Right forelimb (tissue), 1 donor: ENCODE measurements at places on chromosomes 7 and 10.

DNA sequence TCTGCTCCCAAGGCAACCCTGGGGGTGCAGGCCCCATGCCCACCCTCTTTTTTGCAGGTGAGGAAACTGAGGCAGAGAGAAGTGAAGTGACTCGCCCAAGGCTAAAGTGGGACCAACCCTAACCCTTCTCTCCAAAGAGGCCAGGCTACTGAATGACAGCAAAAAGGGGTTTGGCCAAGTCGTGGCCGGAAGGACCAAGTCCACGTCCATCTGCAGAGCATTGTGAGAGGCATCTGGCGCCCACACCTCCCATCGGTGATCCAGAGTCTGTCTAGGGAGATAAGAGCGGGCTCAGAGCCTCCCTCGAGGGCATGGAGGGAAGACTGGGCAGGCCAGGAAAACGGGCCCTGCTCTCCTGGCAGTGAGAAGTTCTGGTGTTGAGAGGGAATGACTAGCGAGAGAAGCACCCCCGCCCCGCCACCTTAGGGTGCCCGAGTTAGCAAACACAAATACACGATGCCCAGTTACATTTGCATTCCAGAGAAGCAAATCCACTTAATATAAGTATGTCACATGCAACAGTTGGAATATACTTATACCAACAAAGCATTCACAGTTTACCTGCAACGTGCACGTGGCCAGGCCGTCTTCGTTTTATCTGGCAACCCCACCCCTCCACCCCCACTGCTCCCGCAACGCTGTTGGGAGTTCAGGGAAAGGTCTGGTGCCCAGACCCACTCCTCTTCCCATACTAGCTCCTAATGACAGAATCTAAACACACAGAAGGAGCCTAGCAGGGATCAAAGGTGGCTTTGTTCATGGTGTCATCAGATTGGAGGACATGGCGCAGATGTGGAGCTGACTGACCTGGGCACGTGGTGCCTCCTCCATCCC lies 124.9 kb downstream of the OAT start:
- DNase-seq, result no peak

DNA sequence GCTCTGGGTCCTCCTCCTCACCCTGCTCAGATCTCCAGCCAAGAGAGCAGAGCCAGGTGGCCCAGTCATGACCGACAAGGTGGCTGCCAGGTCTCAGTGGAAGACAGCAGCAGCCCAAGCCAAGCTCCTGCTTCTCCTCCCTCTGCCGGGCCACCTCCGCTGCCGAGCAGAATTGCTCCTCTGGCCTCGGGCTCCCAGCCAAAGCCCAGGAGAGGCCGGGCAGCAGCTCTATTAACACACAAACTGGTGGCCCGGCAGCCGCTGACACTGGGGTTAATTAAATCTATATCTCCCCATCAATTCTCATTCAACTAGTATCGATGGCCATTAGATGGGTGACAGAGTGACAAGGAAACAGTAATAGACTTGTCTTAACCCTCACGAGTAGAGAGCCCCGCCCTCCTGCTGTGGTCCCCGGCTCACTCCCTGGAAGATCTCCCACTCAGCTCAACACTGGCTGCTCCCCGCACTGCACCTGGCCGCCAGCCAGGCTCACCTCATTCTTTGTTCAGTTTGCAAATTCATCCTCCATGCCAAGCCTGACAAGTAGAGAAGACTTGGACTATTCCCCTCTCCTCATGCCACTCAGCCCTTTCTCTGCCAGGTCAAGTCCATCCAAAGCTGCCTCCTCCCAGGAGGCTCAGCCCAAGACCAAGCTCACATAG lies 74.1 kb upstream of the UNC5B start:
- no peak for DNase-seq

- DNase-seq, result no peak
Observed at GRCh38 chr10:78559661-78560340, 509.0 kb upstream of the ZMIZ1 start.

DNA sequence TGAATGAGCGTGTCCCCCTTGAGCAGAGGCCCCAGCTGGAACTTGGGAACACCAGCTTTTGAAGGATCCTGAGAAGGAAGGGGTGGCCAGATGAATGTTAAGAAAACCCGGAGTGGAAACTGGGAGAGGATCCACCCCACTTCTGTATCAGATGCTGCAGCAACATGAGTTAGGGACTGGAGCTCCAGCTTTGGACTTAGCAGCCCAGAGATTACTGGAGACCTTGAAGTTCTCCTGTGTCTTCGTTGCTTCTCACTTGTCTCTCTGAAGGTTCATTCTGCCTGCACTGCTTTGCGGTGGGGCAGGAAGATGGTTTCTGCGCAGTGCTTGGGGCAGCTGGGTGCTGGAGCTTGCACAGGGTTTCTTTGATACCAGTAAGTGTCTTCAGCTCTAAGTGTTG lies 9.3 kb downstream of the TMEM248 start:
- DNase-seq, result no peak

GRCh38 chr7:101308245-101309085 lies 13.1 kb downstream of the IFT22 start:
- DNase-seq, result peak; percentile 52

DNA sequence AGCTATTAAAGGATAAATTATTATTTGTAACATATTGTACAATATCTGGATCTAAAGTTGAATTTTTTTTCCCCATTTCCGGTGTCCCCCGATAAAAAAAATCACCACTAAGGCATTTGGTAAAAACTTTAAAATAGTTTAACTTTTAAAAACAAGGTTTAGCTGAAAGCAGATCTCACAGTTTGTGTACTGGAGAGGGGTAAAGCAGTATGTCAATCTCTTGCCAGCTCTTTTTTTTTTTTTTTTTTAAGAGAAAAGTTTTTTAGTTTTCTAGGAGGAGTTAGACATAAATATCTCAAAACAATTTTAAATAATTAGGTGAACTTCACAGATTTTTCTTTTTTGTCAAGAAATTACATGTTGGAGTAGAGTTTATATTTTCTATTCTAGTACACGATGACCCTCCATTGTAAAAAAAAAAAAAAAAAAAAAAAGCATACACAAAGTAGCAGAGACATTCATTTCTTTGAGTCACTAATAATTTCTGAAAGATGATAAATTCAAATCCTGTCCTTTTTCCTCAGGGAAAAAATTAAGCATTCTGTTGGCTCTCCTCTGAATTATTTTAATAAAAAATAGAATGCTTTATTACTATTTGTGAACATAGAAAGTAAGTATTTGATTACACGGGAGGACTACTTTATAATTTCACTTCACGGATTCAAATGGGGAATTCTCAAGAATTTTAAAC lies 1.9 kb upstream of the HBP1 start:
- DNase-seq, result no peak

GRCh38 chr7:7556852-7557251 lies 9.8 kb upstream of the MIOS start:
- DNase-seq, result no peak

- DNase-seq, result no peak
Observed at GRCh38 chr7:93055543-93056107, 62.2 kb downstream of the SAMD9 start.

GRCh38 chr10:1109795-1110673 lies 53.8 kb downstream of the WDR37 start:
- DNase-seq, result peak; percentile 66

DNA sequence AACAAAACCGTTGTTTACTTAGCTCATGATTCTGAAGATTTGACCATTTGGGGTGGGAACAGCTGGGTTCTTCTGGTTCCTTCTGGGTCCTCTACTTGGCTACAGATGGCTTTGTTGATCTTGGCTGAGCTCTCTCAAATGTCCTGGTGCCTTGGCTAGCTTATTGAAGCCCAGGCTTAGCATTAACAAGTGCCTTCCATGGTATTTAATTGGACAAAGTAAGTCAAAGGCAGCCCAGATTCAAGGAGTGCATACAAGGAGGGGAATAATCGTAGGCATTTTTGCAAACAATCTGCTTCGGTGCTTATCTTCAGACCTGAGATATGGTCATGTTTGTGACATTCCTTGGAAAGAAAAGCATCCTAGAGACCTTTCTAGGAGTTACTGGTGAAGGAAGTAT lies 81.4 kb downstream of the ADCYAP1R1 start:
- DNase-seq, result no peak

DNA sequence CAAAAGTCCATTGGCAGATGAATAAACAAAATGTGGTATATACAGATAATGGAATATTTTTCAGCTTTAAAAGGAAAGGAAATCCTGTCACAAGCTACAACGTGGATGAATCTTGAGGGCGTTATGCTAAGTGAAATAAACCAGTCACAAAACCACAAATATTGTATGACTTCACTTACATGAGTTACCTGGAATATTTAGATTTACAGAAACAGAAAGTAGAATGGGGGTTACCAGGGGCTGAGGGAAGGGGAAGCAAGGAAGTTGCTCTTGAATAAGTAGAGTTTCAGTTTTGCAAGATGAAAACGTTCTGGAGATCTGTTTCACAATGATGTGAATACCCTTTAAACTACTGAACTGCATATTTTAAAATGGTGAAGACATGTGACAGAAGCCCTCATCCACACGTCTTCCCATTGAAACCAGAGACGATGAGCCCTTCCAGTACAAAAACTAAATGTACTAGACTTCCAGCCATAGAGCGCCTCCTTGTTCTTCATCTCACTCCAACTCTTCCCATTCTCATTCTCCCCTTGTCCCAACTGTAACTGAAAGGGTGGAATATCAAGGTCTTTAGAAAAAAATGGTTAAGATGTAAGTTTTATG lies 62.4 kb downstream of the MICU1 start:
- no peak for DNase-seq

GRCh38 chr10:22683140-22683389 lies 31.3 kb downstream of the PIP4K2A start:
- no peak for DNase-seq

- no peak for DNase-seq
Observed at GRCh38 chr10:51659344-51659743, 40.1 kb downstream of the CSTF2T start.

GRCh38 chr10:49572594-49573114 lies 33.7 kb upstream of the ERCC6 start:
- no peak for DNase-seq

DNA sequence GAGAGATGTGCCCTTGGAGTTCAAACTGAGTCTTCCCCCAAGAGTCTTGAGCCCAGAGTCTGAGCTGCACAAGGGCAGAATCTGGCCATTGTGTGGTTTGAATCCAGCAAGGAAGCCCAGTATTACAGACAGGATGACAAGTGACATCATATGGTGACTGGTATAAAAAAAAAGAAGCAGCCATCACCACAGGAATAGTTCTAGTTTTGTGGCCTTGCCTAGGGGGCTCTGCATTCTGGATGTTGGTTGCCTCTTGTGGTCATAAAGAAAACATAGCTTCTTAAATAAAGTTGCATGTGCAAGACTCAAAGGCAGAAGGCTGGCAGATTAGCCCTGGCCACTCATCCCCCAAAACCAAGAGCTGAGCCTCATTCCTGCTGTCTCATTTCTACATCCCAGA lies 16.8 kb upstream of the LRRC72 start:
- no peak for DNase-seq

DNA sequence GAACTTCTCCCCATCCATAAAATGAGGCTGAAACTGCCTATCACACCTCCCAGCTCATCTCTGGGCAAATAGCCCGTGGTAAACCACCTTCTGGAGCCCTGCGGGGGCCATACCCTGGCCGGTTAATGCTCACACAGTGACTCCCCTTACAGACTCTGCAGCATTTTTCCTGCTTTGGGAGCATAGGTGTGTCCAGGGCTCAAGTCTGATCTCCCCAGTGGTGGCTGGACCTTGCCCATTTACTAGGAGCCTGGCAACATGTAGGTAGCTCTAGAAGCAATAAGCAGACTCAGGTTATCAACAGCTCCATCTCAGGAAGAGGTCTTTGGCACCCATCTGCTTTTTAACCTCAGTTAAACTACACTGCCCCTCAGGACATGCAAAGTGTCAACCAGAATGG lies 5.5 kb upstream of the CDHR1 start:
- peak; percentile 12 for DNase-seq

GRCh38 chr7:134891696-134892678 lies 94.3 kb upstream of the AGBL3 start:
- DNase-seq, result peak; percentile 52

GRCh38 chr7:114356133-114356532 lies 58.5 kb upstream of the FOXP2 start:
- DNase-seq, result no peak

DNA sequence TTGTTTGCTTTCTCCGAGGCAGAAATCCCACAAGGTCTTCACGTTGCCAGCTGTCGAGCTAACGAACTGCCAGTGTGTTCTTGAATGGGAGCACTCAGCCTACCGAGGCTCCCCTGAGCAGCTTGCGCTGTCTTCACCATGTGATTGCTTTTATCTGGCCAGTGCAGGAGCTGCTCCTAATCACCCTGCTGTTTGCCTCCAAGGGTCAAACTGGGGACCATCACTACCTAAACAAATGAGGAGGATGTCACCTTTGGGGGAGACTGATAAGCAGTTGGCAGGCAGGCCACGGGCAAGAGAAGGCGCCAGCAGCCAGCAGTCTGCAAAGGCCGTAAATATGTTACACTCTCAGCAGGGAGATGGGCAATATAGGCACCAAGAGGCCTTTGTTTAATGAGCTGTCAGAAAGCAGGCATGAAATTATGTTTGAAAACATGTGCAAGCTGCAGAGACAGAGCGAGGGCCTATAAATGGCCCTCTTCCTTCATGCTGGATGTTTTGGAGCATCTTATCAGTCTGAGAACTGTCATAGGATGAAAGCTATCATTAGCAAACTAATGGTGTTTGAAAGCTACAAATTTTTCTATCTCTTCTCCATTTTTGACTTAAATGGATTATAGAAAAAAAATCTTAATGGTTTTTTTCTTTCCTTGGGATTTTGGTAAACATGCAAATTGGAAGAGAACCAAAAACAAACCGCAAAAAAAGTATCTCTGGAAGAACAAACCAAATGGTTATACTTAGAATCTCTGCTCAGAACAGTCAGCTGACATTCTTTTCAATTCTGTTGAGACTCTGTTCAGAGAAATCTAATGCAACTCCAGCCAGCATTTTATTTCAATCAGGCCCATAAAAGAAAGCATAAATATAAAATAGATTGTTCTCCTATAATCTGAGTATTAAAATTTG lies 267.3 kb upstream of the NPVF start:
- no peak for DNase-seq

GRCh38 chr7:143924851-143925250 lies 10.2 kb upstream of the OR2F2 start:
- DNase-seq, result no peak

- DNase-seq, result no peak
Observed at GRCh38 chr7:47488969-47489342, 93.0 kb downstream of the TNS3 start.

DNA sequence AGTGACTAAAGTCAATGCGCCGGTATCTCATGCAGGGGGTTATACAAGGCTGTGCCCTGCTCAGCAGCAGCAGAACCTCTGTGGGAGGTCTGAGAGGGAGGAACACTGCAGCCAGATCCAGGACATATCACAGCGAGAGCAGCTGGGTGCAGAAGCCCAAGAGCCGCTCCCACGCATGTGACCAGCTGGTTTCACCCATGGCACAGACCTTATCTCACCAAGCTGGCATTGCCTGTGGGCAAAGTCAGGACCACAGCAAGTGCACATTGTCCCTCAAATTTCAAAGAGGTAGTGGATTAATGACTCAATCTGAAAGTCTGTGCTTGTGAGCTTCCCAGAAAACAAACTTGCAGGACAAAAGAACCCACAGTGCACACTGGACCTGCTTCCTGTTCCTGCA lies 31.6 kb upstream of the AKR1C1 start:
- DNase-seq, result no peak

DNA sequence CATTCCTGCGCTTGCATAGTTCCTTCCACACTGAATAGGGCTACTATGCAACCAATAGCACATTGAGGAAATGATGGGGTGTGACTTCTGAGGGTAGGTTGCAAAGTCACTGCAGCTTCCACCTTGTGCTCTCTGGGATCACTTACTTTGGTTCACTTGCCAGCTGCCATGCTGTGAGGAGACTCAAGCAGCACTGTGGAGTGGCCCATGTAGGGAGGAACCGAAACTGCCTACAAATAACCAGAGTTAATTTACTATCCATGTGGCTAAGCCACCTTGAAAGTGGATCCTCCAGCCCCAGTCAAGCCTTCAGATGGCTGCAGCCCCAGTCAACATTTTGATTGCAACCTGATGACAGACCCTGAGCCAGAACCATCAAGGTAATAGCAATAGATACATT lies 64.3 kb downstream of the FAM204A start:
- no peak for DNase-seq
